Activated T-helper 2 cell treated with anti-CD3 and anti-CD28 coated beads, Interferon-gamma antibody, Interleukin-2, Interleukin-4, amounts not matched to agents 10 μg/mL and 5 μg/mL and 100 μg/mL, durations not matched to agents 14 hours and 24 hours and 36 hours (primary cell): ENCODE measurements at places on chromosomes 3 and 15. TPM values are rescaled to one million over a fixed set of nuclear protein-coding genes. Genes with fewer than 3 reads are reported as not detected.

DNA sequence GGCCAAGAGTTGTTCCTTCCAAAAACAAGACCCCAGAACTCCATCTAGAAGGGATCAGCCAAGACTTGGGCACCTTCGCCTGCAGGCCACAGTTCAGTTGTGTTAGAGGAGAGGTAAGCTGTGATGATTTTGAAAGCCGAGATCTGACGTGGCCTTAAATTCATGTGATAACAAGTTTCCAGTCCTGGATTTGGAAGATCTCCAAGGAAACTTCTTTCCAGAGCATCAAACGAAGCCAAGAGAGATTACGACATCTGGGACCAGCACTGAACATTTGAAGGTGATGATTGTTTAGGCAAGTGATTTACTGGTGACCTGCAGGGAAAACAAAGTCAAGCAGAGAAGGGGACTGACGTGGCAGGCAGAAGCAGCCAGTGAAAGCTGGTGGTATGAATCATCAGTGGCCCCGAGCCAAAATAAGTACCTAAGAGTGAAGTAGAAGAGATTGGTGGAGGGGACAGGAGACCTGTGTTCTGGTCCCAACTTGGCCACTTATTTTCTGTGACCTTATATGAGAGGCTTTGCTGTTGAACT is 339.0 kb upstream of the PROK2 start:
- H3K27me3 ChIP-seq: peaks cover 3% of the 10 kb centered on the region
- H3K27ac ChIP-seq: no peak overlapping the region
- H3K4me1 ChIP-seq: no peaks in the 10 kb centered on the region
- H3K4me3 ChIP-seq: no peak overlapping the region
- no peak for DNase-seq

DNA sequence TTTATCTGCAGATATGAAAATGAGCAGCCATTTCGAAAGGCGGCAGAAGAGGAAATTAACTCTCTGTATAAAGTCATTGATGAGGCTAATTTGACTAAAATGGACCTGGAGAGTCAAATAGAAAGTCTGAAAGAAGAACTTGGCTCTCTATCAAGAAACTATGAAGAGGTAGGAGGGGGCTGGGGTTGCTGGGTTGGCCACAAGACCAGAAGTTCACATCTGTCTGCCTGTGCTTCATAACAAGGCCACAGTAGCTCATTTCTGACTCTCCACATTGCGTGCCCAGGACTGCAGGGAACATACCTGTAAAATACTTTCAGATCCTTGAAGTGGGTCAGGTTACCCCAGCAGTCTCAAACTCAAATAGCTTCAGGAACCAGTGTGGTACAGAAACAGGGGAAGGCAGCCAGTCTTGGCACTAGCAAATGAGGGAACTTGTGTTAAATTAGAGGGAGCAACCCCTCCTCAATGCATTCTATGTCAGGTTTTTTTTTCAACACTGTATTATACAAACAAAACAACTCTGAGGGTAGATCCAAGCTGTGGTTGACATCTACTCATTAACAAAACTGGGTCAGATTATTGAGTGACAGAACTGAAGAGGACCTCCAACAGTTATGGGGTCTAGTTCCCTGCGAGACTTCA is 48.7 kb downstream of the BFSP2 start:
- H3K4me3 ChIP-seq: peak overlapping the region; percentile 39
- no peaks in the 10 kb centered on the region for H3K36me3 ChIP-seq
- peaks cover 35% of the 10 kb centered on the region for H3K4me1 ChIP-seq
- H3K27ac ChIP-seq: peak overlapping the region; percentile 76

DNA sequence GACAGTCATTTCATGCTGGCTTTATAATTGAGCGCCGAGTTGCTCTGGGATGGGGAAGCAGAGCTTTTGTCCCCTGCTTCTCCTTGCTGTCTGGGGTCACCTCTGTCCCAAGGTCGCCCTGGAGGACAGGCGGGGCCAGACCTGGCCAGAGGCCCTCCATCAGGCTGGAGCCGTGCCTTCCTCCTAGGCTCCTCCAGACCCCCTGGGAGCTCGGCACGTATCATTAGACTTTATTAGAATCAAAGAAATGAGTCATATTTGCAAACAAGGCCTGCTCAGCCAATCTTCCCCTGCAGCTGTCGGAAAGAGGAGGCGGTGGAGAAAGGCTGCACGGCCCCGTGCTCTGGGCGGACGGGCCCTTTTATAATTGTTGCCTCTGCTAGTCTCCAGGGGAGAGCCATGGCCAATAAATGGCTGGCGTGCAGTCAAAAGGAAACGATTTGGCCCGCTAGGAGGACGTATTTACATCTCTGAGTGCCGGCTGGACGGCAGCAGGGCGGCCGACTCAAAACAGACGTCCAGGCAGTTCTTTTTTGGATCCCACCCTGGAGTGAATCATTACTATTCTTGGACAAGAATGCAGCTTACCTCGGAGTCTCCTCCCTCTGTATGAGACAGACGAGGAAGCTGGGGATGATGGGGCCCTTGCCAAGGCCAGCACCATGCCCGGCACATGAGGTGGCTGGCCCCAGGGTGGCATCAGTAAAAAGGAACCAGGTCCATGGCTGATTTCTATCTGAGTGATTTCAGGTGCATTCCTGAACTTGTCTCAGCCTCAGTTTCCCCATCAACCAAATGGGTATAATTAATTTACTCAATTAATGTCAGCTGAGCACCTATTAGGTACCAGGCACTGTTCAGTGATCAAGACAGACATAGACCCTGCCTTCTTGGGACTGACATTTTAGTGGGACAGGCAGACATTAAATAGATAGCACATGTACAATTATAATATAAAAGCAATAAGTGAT is 50.6 kb downstream of the SLC6A6 start:
- H3K27me3 ChIP-seq: no peaks in the 10 kb centered on the region
- no peak overlapping the region for H3K4me3 ChIP-seq
- no peak overlapping the region for H3K27ac ChIP-seq
- peaks cover 35% of the 10 kb centered on the region for H3K36me3 ChIP-seq
- no peak for DNase-seq

DNA sequence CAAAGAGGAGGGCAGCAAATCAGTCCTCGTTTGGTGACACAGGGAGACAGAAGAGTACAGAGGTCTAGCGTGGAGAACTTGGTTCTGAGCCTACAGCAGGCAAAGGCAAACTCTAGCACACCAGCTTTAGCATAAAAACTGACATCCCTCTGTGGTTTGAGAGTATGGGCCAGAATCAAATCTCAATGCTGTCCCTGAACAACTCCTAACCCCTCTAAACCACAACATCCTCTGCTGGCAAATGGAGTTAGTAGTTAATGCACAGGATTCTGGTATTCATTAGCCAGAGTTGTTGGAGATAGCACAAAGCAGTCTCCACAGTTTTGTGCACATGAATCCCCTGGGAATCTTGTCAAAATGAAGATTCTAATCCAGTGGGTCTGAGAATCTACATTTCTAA is 315.8 kb downstream of the NTRK3 start:
- no peak overlapping the region for H3K4me3 ChIP-seq
- no peaks in the 10 kb centered on the region for H3K36me3 ChIP-seq
- no peak overlapping the region for H3K27ac ChIP-seq
- H3K27me3 ChIP-seq: peaks cover 2% of the 10 kb centered on the region
- no peaks in the 10 kb centered on the region for H3K4me1 ChIP-seq
- no peak for DNase-seq

GRCh38 chr15:43527016-43527801 is 9.8 kb downstream of the MAP1A start:
- no peak overlapping the region for H3K4me3 ChIP-seq
- H3K27me3 ChIP-seq: no peaks in the 10 kb centered on the region

- no peaks in the 10 kb centered on the region for H3K4me1 ChIP-seq
- no peak for DNase-seq
- H3K36me3 ChIP-seq: no peaks in the 10 kb centered on the region
- H3K27me3 ChIP-seq: peaks cover 20% of the 10 kb centered on the region
- H3K4me3 ChIP-seq: no peak overlapping the region
These were observed 88.4 kb upstream of the TLE3 start for GRCh38 chr15:70186152-70186551.

- peaks cover 61% of the 10 kb centered on the region for H3K36me3 ChIP-seq
- H3K4me3 ChIP-seq: no peak overlapping the region
- peaks cover 13% of the 10 kb centered on the region for H3K4me1 ChIP-seq
- no peak for DNase-seq
These were observed 151.7 kb downstream of the MCTP2 start for GRCh38 chr15:94383041-94383440.

GRCh38 chr15:89664441-89665350 is 9.4 kb upstream of the KIF7 start:
- H3K36me3 ChIP-seq: no peaks in the 10 kb centered on the region
- peak overlapping the region; percentile 48 for H3K4me3 ChIP-seq
- H3K4me1 ChIP-seq: no peaks in the 10 kb centered on the region
- peaks cover 35% of the 10 kb centered on the region for H3K27me3 ChIP-seq
- DNase-seq: no peak

Gene ECE2
- total RNA-seq: not detected in 2 replicates

Gene KLHL6
- total RNA-seq: 29.5 and 29.7 TPM in 2 replicates

Gene UCN2
- 0.11 TPM in 1 of 2 replicates, not detected in the other for total RNA-seq
